ENCODE measurements at places on chromosomes 5 and 9. TPM values are rescaled to one million over a fixed set of nuclear protein-coding genes. Genes with fewer than 3 reads are reported as not detected.

- no peak for DNase-seq
Measured at GRCh38 chr9:18692268-18692667, 218.3 kb downstream of the ADAMTSL1 start.

DNA sequence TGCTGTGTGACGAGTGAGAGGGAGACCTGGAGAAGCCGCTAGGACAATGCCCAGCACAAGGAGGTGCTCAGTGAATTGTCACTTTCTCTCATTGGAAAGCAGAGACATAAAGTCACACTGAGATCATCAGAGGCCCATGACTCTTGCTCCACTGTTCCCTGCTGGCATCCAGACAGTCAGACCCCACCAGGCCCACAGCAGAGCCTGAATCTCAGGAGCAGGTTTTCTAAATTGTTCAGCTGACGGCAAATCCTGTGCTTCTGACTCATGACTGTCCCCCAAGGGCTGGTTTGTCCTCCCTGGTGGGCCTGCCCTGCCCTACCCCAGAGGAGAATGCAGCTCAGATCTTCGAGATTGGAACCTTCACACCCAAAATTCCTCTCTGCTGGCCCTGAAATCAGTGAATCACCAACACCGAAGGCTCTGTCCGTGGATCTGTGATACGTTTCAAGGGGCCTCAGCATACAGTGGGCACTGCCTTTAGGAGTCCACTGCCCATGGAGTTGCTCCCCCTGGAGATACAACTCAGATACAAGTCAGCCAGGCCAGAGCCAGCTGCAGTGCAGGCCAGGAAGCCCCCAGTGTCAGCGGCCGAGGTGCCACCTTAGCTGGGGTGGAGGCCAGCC, 2.7 kb downstream of the PTGES start:
- DNase-seq = peak; percentile 68

GRCh38 chr9:90884178-90884577, 82.6 kb downstream of the SYK start:
- no peak for DNase-seq

DNA sequence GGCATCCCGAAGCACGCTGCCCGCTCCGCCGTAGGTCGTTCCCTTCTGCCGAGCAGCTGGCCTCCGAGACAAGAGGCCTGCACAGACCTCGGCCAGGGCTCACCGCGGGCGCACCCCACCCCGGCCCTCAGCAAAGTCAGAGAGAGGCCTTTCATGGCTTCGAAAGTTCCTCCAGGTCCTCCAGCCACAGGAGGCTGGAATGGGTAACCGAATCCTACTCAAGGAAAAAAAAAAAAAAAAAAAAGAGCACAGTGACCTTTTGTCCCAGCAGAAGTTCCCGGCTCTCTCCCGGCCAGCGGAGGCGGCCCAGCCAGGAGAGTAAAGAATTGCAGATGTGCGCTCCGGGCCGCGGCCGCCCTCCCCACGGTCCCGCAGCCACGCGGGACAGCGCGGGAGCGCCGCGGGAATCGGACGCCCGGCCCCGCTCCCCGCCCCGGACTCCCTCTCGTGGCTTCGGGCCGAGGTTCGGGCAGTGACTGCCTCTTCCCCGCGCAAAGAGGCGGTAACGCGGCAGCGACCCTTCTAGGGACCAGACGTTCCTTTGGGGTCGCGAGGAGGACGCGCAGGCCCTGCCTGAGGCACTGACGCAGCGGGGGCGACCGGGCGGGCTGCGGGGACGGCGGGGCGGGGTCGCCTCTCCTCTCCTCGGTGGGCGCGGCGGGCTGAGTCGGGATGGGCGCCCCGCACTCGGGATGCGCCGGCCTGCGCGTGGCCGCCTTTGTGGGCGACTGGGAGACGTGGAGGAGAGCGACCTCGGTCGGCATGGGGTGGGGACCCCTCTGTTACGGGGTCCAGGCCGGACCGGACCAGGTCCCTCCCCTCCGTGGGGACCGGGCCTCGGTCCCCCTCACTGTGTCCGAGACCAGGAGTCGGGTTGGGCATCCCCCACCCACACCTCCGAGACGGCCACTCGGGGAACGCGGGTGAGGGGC, 754 bp downstream of the GFPT2 start:
- DNase-seq = peak; percentile 25

GRCh38 chr5:61401726-61402125, 69.7 kb downstream of the ZSWIM6 start:
- peak; percentile 61 for DNase-seq

DNA sequence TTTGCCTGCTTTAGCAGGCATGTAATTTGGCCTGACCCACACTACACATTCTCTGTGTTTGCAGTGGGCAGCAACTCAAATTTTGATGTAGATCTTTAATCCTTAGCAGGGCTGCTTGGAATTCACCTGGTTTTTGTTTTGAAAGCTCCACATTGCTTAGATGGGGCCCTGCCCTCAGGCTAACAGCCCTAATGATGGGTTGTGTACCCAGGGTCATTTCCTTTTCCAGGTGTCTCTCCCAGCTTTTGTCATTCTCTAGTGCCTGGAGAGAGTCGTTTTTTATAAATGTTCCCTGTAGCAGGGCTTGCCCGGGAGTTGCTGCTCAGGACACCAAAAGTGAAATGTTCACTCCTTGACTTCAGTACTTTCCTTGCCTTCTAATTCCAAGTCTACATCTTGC, 126.3 kb downstream of the TRIO start:
- peak; percentile 13 for DNase-seq

- DNase-seq = peak; percentile 16
Measured at GRCh38 chr5:36242534-36243485, 1.1 kb upstream of the NADK2 start.

GRCh38 chr9:2311920-2312319, 296.8 kb downstream of the SMARCA2 start:
- DNase-seq = no peak

GRCh38 chr9:14379280-14379679, 65.3 kb upstream of the NFIB start:
- no peak for DNase-seq

The MEIKIN gene
- not detected for total RNA-seq

DNA sequence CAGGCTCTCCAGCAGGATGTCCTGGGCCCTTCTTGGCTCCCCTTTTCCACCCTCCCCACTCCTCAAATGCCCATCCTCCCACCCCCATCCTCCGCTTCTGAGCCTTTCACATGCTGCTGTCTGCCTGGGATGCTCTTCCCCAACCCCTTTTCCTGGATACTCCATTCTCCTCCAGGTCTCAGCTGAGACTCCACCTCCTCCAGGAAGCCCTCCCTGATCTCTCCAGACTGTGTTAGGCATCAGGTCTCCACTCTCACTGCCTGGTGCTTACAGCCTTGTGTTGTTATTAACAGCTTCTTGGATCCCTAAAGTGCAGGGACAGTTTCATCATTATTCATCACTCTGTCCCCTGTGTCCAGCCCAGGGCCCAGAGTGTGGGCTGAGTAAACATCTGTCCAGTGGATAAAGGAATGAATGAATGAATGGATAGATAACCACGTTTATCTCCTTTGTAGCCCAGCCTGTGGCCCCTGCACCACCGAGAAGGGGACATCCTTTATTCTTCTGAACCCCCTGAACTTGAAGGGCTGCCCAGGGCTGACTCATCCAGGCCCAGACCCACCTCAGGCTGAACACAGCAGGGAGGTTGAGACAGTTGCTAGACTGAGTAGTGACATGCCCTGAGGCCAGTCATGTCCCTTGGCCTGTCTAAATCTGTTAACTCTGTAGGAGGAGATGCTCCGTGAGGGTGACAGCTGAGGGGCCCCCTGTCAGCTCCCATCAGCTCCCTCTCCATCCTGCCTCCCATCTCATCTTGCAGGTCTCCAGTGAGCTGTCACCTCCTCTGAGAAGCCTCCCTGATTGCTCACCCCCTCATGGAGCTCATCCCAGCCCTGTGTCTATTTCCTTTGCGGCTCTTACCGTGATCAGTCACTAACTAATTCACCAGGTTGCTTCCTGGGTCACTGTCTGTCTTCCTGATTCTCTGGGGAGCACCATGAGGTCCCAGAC, 14.6 kb upstream of the LAMC3 start:
- no peak for DNase-seq

DNA sequence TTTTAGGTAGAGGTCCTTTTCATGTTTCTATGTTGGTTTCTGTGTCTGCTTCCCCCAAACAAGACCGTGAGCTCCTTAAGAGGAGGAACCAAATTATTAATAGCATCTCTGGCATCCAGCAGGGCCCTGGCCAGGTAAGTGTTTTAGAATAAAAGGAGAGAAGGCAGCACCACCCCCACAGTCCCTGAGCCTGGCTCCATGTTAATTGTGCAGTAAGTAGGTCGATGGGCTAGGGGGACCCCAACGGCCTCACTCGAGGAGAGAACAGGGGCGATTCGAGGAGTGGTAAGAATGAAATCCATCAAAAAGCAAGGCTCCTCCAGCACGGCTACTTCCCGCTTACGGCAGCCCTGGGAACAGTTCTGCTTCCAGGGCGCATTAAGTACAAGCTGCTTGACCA, 67.0 kb downstream of the GABBR2 start:
- DNase-seq = no peak

The ORM2 gene
- total RNA-seq = not detected

DNA sequence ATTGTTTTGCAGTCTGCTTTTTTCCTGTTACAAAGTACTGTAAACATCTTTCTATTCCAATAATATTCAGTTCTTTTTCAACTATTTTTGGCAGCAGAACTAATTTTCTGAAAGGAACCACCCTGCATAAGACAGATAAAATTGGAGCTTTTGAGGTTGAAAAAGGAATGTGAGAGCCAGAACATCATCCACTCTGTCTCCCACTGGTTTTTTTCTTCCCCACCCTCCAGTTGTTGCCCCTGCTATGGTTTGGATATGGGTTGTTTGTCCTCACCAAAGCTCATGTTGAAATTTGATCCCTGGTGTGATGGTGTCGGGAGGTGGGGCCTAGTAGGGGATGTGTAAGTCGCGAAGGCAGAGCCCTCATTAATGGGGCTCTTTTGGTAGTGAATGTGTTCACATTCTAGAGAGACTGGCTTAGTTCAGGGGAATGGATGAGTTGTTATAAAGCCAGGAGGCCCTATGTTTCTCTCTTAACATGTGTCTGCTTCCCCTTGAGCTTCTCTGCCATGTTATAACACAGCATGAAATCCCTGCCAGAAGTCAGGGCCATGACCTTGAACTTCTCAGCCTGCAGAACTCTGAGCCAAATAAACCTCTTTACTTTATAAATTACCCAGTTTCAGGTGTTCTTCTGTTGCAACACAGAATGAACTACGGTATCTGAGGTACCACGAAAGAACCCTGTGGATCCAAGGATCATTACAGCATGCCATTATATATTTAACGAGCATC, 34.8 kb upstream of the MAST4 start:
- DNase-seq = no peak

DNA sequence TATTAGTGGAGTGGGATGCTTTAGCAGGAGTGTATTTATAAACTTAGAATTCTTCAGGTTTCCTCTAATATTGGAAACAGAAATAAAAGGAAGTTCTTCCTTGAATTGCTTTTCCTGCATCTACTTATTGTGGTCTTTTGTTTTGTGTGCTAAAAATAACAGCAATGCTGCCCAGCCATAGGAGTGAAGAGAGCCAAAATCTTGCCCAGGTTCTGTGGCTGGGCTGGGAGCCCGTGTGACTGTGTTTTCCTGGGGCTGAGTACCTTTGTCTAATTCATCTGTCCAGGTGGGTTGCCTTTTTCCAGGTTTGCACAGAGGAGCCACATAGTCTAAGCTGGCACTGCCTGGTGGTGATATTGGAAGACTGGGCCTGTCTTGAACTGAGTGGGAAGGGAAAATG, 179.7 kb upstream of the ADAMTSL1 start:
- no peak for DNase-seq

GRCh38 chr9:85715587-85715986, 26.2 kb downstream of the AGTPBP1 start:
- DNase-seq = no peak

DNA sequence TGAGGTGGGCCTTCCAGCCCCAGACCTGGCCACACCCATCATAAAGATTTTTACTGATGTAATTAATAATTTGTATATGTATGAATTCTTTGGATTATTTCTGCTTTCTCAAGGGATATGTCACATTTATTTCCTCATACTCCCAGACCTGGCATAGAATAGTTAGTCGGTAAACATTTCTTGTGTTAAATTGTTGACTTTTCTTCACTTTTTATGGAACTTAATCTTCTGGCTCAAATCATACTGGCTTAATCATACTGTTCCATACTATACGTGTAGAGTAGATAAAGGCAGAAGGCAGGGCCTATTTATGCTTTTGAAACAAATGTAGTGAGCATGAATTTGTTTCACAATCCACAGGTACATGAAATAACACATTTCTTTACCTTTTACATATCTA, 155.8 kb downstream of the DEPDC1B start:
- no peak for DNase-seq
